ENCODE measurements at places on chromosomes 16 and 17.

DNA sequence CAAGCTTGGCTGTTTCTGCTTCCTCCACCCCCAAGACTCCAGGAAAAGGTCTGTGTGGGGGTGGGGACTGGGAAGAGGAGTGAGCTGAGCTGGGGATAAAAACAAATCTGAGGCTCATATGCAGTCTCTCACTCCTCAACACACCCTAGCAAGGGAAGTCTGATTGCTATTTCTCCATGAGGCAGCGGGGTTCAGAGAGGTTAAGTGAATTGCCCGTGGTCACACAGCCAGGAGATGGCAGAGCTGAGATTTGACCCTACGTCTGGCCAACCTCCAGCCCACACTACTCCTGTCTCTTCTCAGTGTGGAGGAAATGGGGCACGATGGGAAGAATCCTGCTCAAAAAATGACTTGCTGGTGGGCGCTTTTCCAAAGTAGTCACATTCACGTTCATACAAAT lies 4.8 kb upstream of the ABCC3 start:
- DNase-seq, result no peak

DNA sequence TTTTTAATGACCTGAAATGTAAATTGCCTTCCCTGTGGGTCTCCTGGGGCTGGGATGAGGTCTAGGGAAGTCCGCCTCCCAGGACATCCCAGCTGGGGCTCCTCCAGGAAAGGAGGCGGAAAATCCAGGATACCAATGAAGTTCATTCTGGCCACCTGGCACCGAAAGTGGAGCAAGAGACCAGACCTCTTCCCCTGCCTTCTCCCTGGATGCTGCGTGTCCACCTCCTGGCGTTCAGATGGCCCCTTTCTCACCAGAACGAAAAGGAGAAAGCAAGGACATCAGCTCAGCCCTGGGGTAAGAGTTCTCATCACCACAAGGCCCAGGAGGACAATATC lies 20.4 kb downstream of the RBFOX3 start:
- DNase-seq, result no peak

GRCh38 chr17:15321556-15322251 lies 19.7 kb downstream of the TEKT3 start:
- no peak for DNase-seq

DNA sequence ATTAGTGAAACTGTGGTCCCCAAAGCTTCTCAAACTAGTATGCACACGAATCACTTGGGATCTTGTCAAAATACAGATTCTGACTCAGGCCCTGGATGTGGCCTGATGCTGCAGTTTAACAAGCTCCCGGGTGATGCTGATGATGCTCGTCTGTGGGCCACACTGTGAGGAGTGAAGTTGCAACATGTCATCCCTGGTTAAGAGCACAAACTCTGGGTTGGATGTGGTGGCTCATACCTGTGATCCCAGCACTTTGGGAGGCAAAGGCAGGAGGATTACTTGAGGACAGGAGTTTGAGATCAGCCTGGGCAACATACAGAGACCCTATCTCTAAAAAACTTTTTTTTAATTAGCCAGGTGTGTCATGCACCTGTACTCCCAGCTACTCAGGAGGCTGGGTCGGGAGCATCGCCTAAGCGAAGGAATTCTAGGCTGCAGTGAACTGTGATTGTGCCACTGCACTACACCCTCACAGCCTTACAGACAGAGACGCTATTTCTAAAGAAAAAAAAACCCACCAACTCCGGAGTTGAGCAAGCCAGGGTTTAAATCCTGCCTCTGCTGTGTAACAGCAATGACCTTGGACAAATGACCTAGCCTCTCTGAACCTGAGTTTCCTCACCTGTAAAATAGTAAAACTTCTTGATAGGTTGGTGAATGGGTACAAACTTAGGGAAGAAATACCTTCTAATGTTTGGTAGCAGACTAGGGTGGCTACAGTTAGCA lies 24.4 kb upstream of the ABAT start:
- DNase-seq, result no peak

- DNase-seq, result no peak
Observed at GRCh38 chr16:25855063-25855462, 163.3 kb downstream of the HS3ST4 start.

DNA sequence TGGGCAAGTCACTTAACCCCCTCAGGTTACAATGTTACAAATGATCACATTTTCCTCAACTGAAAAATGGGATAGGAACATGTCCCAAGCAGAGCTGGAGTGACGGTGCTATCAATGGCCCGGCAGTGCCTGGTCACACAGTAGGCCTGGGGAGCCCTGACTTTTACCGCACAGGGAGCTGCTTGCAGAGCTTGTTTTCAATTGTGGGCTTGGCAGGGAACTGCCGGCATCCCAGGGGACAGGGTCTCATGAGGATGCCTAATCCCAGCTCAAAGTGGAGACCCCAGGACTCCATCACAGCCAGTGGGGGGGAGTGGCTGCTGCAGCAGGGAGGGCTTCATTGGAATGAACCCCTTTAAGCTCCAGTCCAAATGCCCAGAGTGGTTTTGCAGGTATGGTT lies 11.4 kb downstream of the SNX20 start:
- no peak for DNase-seq

DNA sequence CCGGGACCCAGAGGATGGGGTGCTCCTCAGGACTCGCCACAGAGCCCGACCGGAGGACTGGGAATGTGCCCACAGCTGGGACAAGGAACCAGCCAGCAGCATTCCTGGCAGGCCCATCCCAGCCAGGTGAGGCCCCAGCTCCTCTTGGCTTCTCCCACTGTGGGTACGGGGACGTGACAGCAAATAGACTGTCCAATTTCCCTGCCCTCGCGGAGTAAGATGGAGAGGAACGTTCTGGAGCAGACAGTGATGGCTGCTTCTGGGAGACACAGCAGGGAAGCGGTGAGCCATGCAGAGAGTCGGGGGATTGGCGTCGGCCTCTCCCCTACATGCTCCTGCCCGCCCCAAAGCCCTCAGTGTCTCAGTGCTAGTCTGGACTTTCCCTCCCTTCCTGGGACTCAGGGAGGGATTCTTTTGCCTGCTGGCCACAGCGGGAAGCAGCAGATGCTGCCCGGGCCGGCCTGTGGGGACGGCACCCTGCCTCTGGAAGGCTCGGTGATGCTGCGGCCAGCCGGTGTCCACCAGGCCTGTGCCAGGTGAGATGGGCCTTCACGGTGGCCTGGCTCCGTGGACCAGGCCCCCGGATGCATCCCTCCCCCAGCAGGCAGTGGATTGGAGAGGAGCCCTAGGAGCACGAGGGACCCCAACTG lies 89.1 kb downstream of the SEC14L1 start:
- DNase-seq, result no peak

GRCh38 chr16:66064801-66065530 lies 301.5 kb upstream of the CDH5 start:
- no peak for DNase-seq

- no peak for DNase-seq
Observed at GRCh38 chr17:57431415-57431814, 175.1 kb downstream of the MSI2 start.

DNA sequence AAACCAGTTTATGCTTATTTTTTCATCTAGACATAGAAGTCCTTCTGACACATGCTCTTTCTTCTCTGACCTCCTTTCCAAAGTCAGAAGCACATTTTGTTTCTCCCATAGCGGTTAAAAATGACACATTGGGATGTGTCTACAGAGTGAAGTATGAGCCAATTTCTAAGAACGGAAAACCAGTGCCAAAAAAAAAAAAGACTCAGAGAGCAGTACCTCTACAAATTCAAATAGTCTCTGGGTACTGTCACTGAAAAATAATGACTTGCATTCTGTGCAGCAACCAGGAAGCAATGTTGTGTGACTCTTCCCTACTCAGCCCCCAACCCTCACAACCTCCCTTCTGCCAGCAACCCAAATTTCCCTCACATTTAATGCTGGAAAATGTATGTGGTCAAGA lies 145.5 kb upstream of the PMFBP1 start:
- DNase-seq, result peak; percentile 19

DNA sequence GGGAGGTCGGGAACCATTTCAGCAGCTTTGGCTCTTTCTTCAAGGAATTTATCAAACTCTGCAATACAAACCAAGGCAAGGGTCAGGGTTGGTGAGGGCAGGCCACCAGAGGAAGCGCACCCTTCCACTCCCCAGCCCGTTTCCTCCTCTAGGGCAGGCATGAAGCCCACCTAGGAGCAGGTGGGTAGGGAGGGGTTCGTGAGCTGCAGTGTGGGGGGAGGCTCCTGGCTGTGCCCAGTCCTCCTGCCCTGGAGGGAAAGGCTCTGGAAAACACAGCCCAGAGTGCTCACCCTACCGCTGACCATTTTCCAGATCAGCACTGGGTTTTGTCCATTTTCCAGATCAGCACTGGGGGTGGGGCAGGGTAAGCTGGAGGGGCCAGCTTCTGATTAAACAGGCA lies 10.9 kb upstream of the SREBF1 start:
- DNase-seq, result no peak

GRCh38 chr17:10216213-10216938 lies 18.0 kb upstream of the GAS7 start:
- no peak for DNase-seq

- no peak for DNase-seq
Observed at GRCh38 chr17:337022-337420, 15.6 kb downstream of the RPH3AL start.

GRCh38 chr17:8904201-8904600 lies 36.7 kb upstream of the PIK3R6 start:
- DNase-seq, result no peak

DNA sequence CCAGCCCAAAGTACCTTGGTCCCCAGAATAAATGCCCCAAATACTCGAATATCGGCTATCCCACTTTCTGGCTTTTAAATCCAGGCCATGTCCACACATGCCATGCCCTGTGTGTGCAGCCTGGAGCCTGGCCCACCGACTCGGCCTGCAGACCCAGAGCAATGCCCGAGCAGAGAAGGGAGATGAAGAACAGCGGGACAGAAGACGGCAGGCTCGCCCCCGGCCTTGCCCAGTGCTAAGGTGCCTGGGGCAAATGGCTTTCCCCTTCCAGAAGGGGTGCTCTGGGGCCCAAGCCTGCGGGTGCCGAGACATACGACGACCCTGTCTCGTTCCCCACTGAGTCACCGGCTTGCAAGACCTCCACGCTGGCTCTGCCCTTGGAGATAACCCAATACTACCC lies 8.0 kb downstream of the CLUH start:
- DNase-seq, result no peak

- DNase-seq, result no peak
Observed at GRCh38 chr16:11067266-11067665, 122.9 kb downstream of the CLEC16A start.

- no peak for DNase-seq
Observed at GRCh38 chr17:73740370-73740769, 96.1 kb upstream of the SDK2 start.
